A549 treated with CORT108297 at 1 μM for 4 hours (cell line): ENCODE measurements at places on chromosomes 11 and 22. TPM values are rescaled to one million over a fixed set of nuclear protein-coding genes. Genes with fewer than 3 reads are reported as not detected.

The SBF1 gene
- total RNA-seq = 16.9 to 28.6 TPM (median 27.1 TPM) in 5 replicates

The CYP2D6 gene
- total RNA-seq = 0.43 to 0.61 TPM (median 0.52 TPM) in 5 replicates

The SLC16A8 gene
- not detected in 5 replicates for total RNA-seq

The DAGLA gene
- total RNA-seq = 4.1 to 6.3 TPM (median 6.2 TPM) in 5 replicates

The TNKS1BP1 gene
- 68.1 to 86.9 TPM (median 84.8 TPM) in 5 replicates for total RNA-seq

The MMP7 gene
- 21.2 to 33.1 TPM (median 24.6 TPM) in 5 replicates for total RNA-seq

The ARHGAP20 gene
- total RNA-seq = 0.02 TPM in 2 of 5 replicates, not detected in the others

The KCNQ1 gene
- 0.31 to 0.50 TPM (median 0.34 TPM) in 5 replicates for total RNA-seq

The ATXN10 gene
- total RNA-seq = 87.5 to 109 TPM (median 104 TPM) in 5 replicates

The NCAM1 gene
- not detected in 5 replicates for total RNA-seq

The DBX1 gene
- not detected in 5 replicates for total RNA-seq

The LYVE1 gene
- 0.08 to 0.28 TPM (median 0.13 TPM) in 5 replicates for total RNA-seq

The SCYL1 gene
- 44.7 to 67.1 TPM (median 63.3 TPM) in 5 replicates for total RNA-seq

The CBX6 gene
- 26.0 to 35.1 TPM (median 32.4 TPM) in 5 replicates for total RNA-seq

The CDKN1C gene
- total RNA-seq = 0.74 to 1.1 TPM (median 0.81 TPM) in 5 replicates

The LRRC10B gene
- total RNA-seq = 0.06 to 0.25 TPM (median 0.11 TPM) in 5 replicates

The MN1 gene
- 2.3 to 4.1 TPM (median 2.9 TPM) in 5 replicates for total RNA-seq

The LGR4 gene
- total RNA-seq = 31.6 to 41.7 TPM (median 38.2 TPM) in 5 replicates

The PDGFB gene
- total RNA-seq = 3.0 to 4.5 TPM (median 4.2 TPM) in 5 replicates

The KCNK4 gene
- 0.07 to 0.10 TPM (median 0.09 TPM) in 3 of 5 replicates, not detected in the others for total RNA-seq

The PHF21B gene
- 0.68 to 1.2 TPM (median 1.1 TPM) in 5 replicates for total RNA-seq

The SYCE3 gene
- 0.23 to 0.34 TPM (median 0.30 TPM) in 3 of 5 replicates, not detected in the others for total RNA-seq

The PKNOX2 gene
- total RNA-seq = 0.02 TPM in 1 of 5 replicates, not detected in the others

The PANX3 gene
- total RNA-seq = not detected in 5 replicates

The MS4A12 gene
- total RNA-seq = not detected in 5 replicates

The TTC36 gene
- not detected in 5 replicates for total RNA-seq

The PKDREJ gene
- not detected in 5 replicates for total RNA-seq

The SLC22A6 gene
- not detected in 5 replicates for total RNA-seq

The OR10D3 gene
- total RNA-seq = not detected in 5 replicates

The GPHA2 gene
- total RNA-seq = not detected in 5 replicates

The APOL3 gene
- 0.07 to 0.10 TPM in 2 of 5 replicates, not detected in the others for total RNA-seq

The MS4A6E gene
- total RNA-seq = not detected in 5 replicates

The APOL4 gene
- not detected in 5 replicates for total RNA-seq

The GGTLC3 gene
- not detected in 5 replicates for total RNA-seq

The EWSR1 gene
- 214 to 227 TPM (median 217 TPM) in 5 replicates for total RNA-seq

The E2F8 gene
- total RNA-seq = 5.5 to 6.8 TPM (median 6.2 TPM) in 5 replicates

The MMP8 gene
- total RNA-seq = not detected in 5 replicates

The C22orf31 gene
- not detected in 5 replicates for total RNA-seq

The MS4A4A gene
- not detected in 5 replicates for total RNA-seq

The APOBEC3B gene
- total RNA-seq = 27.4 to 32.1 TPM (median 30.0 TPM) in 5 replicates

The PRSS23 gene
- total RNA-seq = 429 to 546 TPM (median 498 TPM) in 5 replicates

The CDHR5 gene
- total RNA-seq = 0.03 to 0.08 TPM in 2 of 5 replicates, not detected in the others

The ADAMTS8 gene
- total RNA-seq = 0.37 to 0.66 TPM (median 0.53 TPM) in 5 replicates

The OR4D5 gene
- total RNA-seq = not detected in 5 replicates

The CECR2 gene
- 0.06 to 0.12 TPM (median 0.09 TPM) in 5 replicates for total RNA-seq

The GAL gene
- 10.1 to 25.6 TPM (median 18.0 TPM) in 5 replicates for total RNA-seq

The WNT11 gene
- total RNA-seq = 0.83 to 1.6 TPM (median 1.2 TPM) in 5 replicates

The SH3BP1 gene
- total RNA-seq = 1.3 to 2.6 TPM (median 2.2 TPM) in 5 replicates
